ENCODE measurements at places on chromosomes 12 and 14.
A peak's percentile ranks its signal among the peaks of the same experiment; 100 is the strongest.

- DNase-seq: no peak
These were observed 12.0 kb downstream of the EID3 start for GRCh38 chr12:104315326-104316224.

DNA sequence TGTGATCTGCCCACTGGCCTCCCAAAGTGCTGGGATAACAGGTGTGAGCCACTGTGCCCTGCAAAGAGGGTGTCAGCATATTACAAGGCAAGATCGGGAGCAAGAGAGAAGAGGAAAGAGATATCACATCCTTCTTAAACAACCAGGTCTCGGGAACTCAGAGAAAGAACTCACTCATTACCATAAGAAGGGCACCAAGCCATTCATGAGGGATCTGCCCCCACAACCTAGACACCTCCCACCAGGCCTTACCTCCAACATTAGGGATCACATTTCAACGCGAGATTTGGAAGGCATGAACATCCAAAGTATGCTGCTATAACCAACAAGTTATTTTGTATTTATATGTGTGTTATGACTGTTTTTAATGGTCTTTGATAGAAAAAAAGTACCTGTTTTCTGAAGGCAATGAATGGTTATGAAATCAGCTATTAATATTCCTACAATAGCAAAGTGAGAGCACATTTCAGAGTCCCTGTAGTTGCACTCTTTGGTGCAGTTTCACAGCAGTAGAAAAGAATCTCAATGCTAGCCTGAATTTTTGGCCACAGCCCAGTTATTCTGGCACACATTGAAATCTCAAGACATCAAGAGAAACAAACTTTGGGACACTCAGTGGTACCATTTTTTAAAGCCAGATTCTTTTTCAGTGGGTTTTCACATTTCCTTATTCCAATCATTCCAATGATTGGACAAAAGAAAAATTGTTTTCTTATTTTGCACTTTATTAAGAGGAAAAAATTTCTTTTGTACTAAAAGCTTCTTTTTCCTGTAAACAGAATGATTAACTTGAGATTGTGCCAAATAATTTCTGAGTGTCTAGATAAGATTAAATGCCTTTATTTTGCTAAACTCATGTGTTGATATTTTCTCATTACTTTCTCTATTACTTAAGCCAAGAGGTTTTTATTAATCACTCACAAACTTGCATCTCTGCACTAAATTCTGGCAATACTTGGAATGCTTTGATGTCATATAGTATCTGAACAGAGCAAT lies 582.6 kb upstream of the ATP2B1 start:
- no peak for DNase-seq

GRCh38 chr12:104480012-104480411 lies 23.3 kb downstream of the CHST11 start:
- DNase-seq: no peak

GRCh38 chr12:94990222-94990621 lies 13.3 kb downstream of the NDUFA12 start:
- DNase-seq: no peak

GRCh38 chr12:41527062-41527461 lies 338.9 kb downstream of the PDZRN4 start:
- DNase-seq: no peak

GRCh38 chr12:96719660-96720362 lies 187.2 kb upstream of the NEDD1 start:
- DNase-seq: no peak

- no peak for DNase-seq
These were observed 1444.5 kb upstream of the FLRT2 start for GRCh38 chr14:84085493-84085892.

- peak; percentile 78 for DNase-seq
These were observed at the start of gene KIF21A for GRCh38 chr12:39443081-39443928. KIF21A (minus strand) TSS chr12:39443120; CDS start chr12:39442970, 150 bp downstream.
